IMR-90 (cell line): ENCODE measurements at places on chromosomes 2 and 18. TPM values are rescaled to one million over a fixed set of nuclear protein-coding genes. Genes with fewer than 3 reads are reported as not detected.

COL6A3 gene
- total RNA-seq, result 1,501 and 1,855 TPM in 2 replicates

PROM2 gene
- total RNA-seq, result not detected in 2 replicates

FMNL2 gene
- 10.9 and 15.6 TPM in 2 replicates for total RNA-seq

MAP3K19 gene
- total RNA-seq, result not detected in 2 replicates

TM4SF20 gene
- total RNA-seq, result under 0.01 TPM in 2 replicates

CCDC74B gene
- total RNA-seq, result 3.6 and 3.9 TPM in 2 replicates

ATOH8 gene
- 7.8 and 7.9 TPM in 2 replicates for total RNA-seq

TLX2 gene
- total RNA-seq, result not detected in 2 replicates

EIPR1 gene
- 56.9 and 67.4 TPM in 2 replicates for total RNA-seq

PLA2R1 gene
- 0.28 and 0.54 TPM in 2 replicates for total RNA-seq

LYPD1 gene
- total RNA-seq, result 79.7 and 87.6 TPM in 2 replicates

LBX2 gene
- 0.18 and 0.56 TPM in 2 replicates for total RNA-seq

APOB gene
- total RNA-seq, result under 0.01 TPM in 2 replicates

HOXD1 gene
- not detected in 2 replicates for total RNA-seq

PTPRN gene
- total RNA-seq, result 4.4 and 5.2 TPM in 2 replicates

SPATA3 gene
- not detected in 2 replicates for total RNA-seq

UGT1A10 gene
- total RNA-seq, result not detected in 2 replicates

MATN3 gene
- 0.90 and 1.1 TPM in 2 replicates for total RNA-seq

EFR3B gene
- total RNA-seq, result 0.90 and 1.1 TPM in 2 replicates

SMIM21 gene
- not detected in 2 replicates for total RNA-seq

CREG2 gene
- not detected in 2 replicates for total RNA-seq

UPP2 gene
- not detected in 2 replicates for total RNA-seq

CDH7 gene
- total RNA-seq, result not detected in 2 replicates

FBLN7 gene
- total RNA-seq, result under 0.01 and 0.18 TPM in 2 replicates

IL1RN gene
- total RNA-seq, result not detected in 2 replicates

FZD7 gene
- 62.4 and 81.1 TPM in 2 replicates for total RNA-seq

CCDC68 gene
- 0.54 and 1.4 TPM in 2 replicates for total RNA-seq

SLC4A3 gene
- 0.90 and 1.1 TPM in 2 replicates for total RNA-seq

CYP27A1 gene
- total RNA-seq, result 4.2 and 5.2 TPM in 2 replicates

GPR35 gene
- 0.28 TPM in 1 of 2 replicates, not detected in the other for total RNA-seq

TXNL1 gene
- total RNA-seq, result 38.7 and 72.2 TPM in 2 replicates

NOSTRIN gene
- under 0.01 and 0.18 TPM in 2 replicates for total RNA-seq

SNED1 gene
- 1.1 and 1.4 TPM in 2 replicates for total RNA-seq

RIT2 gene
- total RNA-seq, result not detected in 2 replicates

COL3A1 gene
- total RNA-seq, result 408 and 411 TPM in 2 replicates

TAF1B gene
- 19.9 and 26.9 TPM in 2 replicates for total RNA-seq
